ENCODE measurements at places on chromosomes 4 and X.

DNA sequence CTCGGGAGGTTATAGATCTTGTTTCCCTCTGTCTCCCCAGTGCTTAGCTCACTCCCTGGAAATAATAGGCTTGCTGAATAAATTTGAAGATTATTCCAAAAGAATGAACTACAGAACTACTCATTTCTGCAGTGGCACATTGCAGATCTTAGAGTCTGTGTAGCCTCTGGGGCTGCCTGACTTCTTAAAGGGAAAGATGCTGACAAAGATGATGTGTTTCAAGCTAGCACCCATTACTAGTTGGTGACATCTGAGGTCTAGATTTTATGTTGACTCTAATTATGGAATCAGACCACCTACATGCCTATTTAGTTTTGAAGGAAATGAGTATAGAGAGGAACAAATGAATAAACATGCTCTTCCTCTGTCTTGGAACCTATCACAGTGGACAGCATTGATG lies 123.7 kb upstream of the KCNIP4 start:
- no peak for DNase-seq

- DNase-seq = no peak
Measured at GRCh38 chrX:22520128-22520828, 247.6 kb downstream of the CBLL2 start.

DNA sequence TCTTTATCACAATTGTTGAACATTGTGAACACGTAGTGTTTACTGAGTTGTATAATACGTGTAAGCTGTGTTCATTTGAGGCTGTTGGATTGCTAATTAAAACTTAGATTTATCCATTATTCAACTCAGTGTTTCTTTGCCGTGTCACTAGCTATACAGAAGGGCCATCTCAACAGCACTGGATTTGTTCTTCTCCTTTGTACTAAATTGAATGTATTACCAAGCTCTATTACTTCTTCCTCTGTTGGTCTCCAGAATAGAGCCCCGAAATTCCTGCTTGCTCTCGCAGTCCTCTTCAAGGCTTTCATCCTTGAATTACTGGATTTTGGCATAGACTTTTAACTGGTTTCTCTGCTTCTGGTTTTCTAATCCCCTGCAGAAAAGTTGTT lies 182.8 kb downstream of the BMPR1B start:
- no peak for DNase-seq

- DNase-seq = no peak
Measured at GRCh38 chrX:108088511-108088910, 2.8 kb downstream of the PSMD10 start.

DNA sequence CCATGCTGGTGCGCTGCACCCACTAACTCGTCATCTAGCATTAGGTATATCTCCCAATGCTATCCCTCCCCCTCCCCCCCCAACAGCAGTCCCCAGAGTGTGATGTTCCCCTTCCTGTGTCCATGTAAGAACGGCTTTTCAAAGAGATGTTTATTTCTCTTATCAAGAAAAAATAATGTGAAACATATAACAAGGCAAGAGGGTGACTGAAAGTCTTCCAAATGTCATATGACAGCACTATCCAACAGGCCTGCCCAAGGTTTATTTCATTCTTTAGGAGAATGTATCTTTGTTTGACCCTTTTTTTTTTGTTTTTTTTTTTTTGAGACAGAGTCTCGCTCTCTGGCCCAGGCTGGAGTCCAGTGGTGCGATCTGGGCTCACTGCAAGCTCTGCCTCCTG lies 29.9 kb upstream of the REPS2 start:
- no peak for DNase-seq

- DNase-seq = no peak
Measured at GRCh38 chr4:118942465-118942864, 53.8 kb downstream of the SYNPO2 start.

DNA sequence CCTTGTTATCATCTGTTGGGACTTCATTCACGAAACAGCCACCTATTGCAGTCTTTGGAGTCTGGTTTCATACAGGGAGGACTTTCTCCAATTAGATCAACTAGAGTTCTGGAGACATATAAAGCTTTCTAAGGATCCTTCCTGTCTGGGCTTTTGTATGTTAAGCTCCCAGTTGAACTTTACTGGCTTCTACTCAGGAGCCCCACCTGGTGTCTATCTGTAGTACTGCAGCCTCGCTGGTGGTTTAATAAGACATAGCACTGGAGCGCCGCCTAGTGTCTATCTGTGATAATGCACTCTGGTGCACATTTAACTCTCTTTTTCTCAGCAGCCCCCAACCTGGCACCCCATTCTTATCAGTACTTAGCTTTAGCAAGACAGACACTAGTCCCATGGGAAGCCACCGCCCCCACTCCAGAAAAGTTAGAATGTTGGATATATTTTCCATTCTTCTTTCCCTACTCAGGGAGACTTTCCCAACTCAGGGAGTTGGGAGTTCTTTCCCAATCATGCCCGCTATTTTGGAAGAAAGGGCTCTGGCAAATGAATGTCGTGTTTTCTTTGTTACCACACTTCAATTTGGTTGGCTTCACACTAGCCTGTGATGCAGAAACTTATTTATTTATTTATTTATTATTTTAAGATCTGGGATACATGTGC lies 36.9 kb upstream of the SYTL4 start:
- DNase-seq = peak; percentile 70

GRCh38 chrX:47634871-47635575 lies 5.3 kb upstream of the CFP start:
- DNase-seq = no peak

- no peak for DNase-seq
Measured at GRCh38 chrX:68931345-68931744, 102.5 kb downstream of the EFNB1 start.

GRCh38 chr4:128979934-128980333 lies 113.4 kb downstream of the SCLT1 start:
- no peak for DNase-seq

DNA sequence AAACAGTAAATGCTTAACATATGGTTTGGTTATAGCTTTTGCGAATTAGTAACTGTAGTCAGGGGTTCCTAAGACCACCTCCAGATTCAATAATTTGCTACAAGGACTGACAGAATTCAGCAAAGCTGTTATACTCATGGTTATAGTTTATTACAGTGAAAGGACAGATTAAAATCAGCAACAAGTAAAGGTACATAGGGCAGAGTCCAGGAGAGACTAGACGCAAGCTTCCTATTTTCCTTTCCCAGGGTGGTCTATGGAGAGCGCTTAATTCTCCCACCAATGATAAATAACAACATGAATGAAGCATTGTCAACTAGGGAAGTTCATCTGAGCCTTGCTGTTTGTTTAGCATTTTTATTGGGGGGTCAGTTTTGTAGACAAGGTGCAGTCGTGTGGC lies 5.9 kb downstream of the NSUN7 start:
- DNase-seq = no peak

DNA sequence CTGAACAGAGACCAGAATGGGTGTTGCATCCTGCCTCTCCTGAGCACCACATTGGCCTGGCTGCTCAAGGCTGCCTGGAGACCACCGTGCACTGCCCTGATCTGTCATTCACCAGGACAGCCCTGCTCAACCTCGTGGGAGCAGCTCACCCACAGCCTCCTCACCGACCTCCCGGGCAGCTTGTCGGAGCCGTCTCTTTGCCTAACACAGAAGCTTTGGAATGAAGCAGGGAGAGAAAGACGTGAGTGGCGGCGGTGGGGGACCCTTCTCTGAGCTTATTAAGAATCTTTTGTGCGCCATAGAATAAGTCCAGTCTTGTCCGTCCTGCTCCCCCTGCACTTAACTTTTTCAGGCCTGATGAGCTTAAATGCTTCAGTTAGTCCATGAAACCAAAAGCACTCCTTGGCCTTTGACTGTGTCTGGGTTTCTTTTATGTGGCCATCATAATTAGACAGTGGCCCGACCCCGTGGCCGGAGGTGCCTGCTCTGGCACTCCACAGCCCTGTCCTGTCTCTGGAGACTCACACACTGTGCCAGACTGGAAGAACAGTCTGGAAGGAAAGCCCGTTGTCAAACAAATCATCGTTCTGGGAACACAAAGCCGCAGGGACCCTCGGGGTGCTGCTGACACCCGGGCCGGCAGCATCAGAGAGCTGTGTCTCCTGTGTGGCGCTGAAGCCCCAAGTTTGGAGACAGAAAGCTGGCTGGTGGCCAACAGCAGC lies 192.8 kb downstream of the BCOR start:
- no peak for DNase-seq

GRCh38 chrX:111641969-111642368 lies 39.0 kb upstream of the ALG13 start:
- no peak for DNase-seq

DNA sequence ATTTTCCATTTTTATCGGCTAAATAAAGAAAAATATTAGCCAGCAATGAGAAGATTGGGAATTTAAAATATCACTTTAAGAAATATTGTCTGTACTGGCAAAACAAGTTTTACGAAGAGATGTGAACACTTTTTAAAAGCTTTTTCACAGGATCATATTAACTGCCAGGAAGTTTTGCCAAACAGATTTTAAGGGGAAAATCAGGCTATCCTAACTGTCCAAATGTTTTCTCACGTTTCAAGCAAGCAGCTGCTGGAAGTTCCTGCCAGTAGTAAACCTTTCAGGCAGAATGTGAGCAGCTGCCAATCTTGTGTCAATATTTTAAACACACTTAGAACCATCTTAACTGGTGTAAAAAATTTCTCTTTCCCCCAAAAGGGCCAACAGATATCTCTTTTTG lies 101.1 kb downstream of the ADGRL3 start:
- no peak for DNase-seq

GRCh38 chr4:1462768-1463075 lies 56.5 kb upstream of the NKX1-1 start:
- no peak for DNase-seq

- DNase-seq = no peak
Measured at GRCh38 chr4:137039370-137039769, 492.9 kb downstream of the PCDH18 start.

GRCh38 chr4:1249731-1250526 lies 999 bp upstream of the CTBP1 start:
- peak; percentile 30 for DNase-seq

GRCh38 chrX:93637591-93637990 lies 35.8 kb downstream of the NAP1L3 start:
- DNase-seq = no peak

GRCh38 chrX:103932133-103932532 lies 30.3 kb upstream of the TMSB15B start:
- DNase-seq = no peak

DNA sequence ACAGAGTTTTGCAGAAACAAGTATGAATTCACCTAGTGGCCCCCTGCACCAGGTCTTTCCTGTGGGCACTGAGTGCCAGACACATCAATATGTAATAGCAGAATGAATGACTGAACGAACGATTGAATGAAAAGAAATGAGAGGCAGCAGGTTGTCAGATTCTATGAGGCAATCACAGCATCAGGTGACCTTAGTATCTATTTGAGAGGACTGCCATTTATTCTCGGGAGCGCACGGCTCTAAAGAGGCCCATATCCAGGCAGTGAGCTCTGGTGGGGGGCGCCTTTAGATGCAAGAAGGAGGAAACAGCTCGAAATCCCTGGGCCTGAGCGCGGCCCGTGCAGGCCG lies 528 bp upstream of the SLC25A4 start:
- no peak for DNase-seq

DNA sequence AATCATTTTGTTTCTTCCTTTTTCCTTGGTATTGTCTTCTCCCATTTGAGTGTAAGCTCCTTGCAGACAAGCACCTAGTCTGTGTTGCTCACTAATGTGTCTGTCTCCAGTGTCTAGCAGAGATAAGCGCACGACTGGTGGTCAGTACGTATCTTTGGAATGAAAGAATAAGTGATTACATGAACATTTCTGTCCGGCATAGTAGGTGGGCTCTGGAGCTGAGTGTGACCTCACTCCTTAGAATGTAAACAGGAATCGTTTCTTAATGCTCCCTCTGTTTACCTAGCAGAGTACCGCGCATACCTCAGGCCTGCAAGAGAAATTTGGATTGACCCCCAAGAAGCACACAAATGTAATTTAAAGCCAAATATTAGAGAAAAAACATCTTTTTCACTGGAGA lies 235.4 kb downstream of the MAML3 start:
- no peak for DNase-seq

GRCh38 chr4:56704089-56704871 lies 23.2 kb upstream of the HOPX start:
- no peak for DNase-seq

DNA sequence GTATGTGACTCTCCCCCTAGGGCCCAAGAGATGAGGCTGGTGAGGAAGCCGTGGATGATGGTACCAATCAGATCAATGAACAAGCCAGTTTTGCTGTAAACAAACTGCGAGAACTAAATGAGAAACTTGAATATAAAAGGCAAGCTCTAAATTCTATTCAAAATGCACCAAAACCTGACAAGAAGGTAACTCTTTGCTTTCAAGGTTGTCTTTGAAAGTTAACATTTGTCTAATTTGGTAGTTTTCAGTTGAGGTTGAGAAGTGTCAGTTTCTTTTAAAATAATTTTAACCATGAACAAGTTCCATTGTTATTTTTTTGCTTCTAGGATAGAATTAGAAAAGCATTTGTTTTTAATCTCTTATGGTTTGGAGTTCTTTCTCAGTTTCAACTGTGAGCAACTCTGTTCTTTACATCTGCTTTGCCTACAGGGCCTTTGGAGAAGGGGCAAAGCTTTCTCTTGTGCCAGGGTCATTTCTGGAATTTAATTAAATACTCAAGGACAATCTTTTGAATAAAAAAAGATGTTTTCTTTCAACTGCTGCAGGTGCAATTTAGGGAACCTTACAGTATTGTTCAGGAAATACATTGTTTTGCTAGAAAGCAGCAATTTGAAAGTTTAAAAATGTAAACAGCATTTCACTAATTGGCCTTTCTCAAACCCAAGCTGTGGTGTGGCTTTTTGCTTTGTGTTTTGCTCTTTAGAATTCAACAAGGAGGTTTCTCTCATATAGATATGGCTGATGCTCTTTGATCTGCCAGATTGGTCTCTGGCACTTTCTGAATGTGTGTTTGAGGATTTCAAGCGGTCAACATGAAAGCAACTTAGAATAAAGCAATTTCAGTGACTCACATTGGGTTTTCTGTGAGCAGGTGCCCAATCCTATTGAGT lies 62.9 kb downstream of the LRP2BP start:
- DNase-seq = no peak

DNA sequence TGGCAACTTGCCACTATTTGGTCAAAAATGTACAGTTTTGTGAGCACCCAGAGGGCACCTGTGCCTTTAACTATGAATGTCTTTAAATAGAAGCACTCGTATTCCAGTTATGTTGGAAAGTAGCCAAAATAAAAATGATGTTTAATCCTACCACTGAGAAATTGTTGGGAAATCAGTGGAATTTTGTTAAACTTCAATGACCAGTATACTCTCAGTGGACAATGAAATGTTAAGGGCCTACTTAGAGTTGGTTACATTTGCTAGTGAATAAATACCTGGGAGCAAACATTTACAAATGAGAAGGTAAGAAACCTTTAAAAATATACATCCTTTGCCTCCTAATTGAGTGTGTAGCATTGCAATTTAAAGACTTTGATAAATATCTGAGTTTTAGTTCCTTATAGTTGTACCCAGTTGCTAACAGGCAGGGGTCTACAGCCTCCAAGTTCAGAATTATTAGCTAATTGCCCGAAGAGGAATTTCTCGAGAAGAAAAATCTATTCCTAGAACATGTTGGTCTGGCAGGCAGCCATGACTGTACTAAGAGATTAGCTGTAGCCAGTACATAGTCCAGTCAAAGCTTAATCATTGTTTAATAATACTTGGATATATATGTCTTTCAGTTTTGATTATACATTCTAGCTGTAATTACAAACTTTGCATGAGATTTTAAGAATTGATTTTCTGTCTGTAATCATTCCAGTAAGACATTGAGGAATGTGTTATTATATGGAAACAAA lies 93.2 kb downstream of the IL1RAPL2 start:
- DNase-seq = no peak

GRCh38 chr4:81351654-81352445 lies 119.9 kb downstream of the RASGEF1B start:
- DNase-seq = peak; percentile 29

Data from activated T-helper 1 cell treated with anti-CD3 and anti-CD28 coated beads, Interleukin-2, amount 50 U/mL, for 16 hours (primary cell).